ENCODE measurements at places on chromosomes 6 and 20.

- no peak for DNase-seq
These were observed 35.3 kb downstream of the TAF11 start for GRCh38 chr6:34852406-34853085.

GRCh38 chr6:83352424-83353061 lies 78.3 kb downstream of the ME1 start:
- DNase-seq = no peak

GRCh38 chr20:51419231-51419630 lies 123.3 kb downstream of the NFATC2 start:
- no peak for DNase-seq

DNA sequence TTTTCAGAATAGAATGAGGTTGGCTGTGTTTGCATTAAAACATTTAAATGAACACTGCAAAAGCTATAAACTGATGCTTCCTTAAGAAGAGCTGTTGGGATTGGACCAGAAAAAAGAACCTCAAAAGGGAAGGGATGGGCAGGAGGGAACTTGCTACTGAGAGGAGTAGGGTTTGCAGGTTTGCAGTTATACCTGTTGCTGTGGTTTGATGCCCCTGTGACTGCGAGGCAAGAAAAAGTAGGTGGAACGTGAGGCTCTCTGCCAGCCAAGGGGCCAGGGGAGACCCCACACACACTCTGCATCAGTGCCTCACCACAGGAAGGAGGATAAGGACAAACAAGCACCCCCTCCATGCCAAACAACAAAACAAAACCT lies 197.2 kb downstream of the BCAS1 start:
- no peak for DNase-seq

- no peak for DNase-seq
These were observed 41.1 kb upstream of the RFPL4B start for GRCh38 chr6:112305795-112306564.

DNA sequence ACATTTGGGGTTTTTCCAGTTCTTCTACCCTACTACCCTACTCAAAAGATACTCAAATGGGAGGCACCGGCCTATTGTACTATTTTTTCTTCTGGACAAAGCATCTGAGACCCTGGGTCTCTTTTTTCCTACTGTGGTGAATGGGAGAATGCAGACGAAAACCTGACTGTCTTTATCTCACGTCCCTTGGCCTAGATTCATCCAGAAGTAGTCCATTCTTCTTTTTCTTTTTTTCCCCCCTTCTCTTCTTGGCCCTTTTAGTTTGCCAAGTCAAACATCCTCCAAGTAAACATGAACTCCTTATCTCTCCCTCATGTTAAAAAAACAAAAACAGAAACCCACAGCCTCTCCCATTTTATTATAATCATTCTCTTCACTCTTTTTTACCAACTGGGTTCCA lies 8.7 kb upstream of the ILRUN start:
- no peak for DNase-seq

- DNase-seq = no peak
These were observed 99.4 kb upstream of the ADTRP start for GRCh38 chr6:11878029-11878428.

GRCh38 chr6:35065870-35066269 lies 75.3 kb downstream of the TCP11 start:
- DNase-seq = no peak

- DNase-seq = no peak
These were observed 143.8 kb downstream of the UNC5CL start for GRCh38 chr6:40894962-40895799.

GRCh38 chr6:106553440-106553839 lies 75.9 kb downstream of the RTN4IP1 start:
- no peak for DNase-seq

GRCh38 chr20:906001-906520 lies 10.1 kb downstream of the ANGPT4 start:
- no peak for DNase-seq

- DNase-seq = no peak
These were observed 111.3 kb downstream of the BCKDHB start for GRCh38 chr6:80217794-80218193.

DNA sequence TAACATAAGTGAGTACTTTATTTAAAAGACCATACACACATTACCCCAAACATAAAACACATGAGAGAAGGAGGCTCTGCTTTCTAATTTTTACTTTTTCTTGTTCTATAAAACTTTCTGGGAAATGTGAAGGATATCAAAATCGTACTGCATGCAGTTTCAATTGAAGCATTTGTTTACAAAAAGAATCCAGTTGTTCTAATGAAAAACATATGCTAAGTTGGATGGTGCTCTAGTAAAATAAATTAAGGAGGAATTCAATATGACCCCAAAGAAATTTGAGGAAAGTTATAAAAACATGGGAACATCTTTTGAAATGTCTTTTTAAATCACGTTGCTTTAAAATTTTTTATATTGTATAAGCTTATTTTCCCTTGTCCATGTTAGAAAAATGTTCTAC lies 37.6 kb downstream of the OR2B6 start:
- DNase-seq = peak; percentile 8

- DNase-seq = no peak
These were observed 1029.1 kb upstream of the MANEA start for GRCh38 chr6:94548201-94548600.

DNA sequence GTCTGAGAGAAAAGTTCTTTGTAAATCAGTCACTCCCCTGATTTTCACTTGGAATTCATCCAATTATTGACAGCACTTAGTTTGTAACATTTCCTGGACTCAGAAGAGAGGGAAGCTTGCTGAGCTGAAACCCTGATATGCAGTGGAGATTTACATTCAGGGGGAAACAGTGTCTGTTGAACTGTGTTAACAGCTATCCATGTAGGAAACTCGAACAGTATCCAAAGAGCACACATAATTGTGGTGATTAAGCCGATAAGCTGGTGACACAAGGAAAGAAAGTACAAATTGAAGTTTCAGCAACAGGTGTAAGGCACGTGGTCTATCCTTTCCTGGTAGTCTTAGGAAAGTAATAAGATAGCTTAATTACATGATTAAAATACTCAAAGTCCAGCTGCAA lies 78.1 kb upstream of the FLRT3 start:
- DNase-seq = no peak

DNA sequence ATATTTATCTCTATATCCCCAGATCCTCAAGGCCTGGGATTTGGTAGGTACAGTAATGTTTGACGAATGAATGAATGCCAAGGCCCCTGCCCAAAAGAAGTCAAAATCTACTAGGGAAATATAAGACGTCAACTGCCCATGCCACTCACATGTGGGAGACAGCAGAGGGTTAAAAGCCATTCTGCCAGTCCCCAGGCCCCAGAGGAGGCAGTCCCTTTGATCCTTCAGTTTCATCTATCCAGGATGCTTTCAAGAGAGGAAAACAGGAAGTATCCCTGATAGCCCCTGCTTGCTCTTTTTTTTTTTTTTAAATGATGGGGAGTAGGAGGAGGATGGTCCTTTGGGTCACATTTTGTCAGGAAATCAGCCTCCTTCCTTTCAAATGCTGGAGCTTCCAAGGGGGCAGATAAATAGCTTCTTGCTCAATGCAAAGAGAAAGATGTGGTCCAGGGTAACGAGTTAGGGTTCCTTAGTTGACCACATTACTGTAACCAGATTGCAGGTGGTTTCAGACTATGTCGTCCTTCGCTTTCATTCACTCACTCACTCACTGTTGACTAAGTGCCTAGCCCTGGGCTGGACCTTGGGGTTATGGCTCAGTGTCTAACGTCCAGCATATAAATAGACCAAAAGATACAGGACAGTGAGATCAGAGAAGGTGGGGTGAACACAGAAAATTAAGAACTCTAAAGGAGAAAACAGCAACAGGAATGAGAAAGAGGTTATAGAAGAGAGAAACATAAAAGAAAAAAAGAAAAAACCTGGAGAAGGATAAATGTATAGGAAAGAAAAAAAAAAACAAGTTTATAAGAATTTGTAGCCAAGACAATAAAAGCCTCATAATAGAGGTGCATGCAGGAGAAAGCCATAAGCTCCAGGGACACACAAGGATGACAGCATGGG lies 64.6 kb upstream of the PIM1 start:
- DNase-seq = no peak

DNA sequence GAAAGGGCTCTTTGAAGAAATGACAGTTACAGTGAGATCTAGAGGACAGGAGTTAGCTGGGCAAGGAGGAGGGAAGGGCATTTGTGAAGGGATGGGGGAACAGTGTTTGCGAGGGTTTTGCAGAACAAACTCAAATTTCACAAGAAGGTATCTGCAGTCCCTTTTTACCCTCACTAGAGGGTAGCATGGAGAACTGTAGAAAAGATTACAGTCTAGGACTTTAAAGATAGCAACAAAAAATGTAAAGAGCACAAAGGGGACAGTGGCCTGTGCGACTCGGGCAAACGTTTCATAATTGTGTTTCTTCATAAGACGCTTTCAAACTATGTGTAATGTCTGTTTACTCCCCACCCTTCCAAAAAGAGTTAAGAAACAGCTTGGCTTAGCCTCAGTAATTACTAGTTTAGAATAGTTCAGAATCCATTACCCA lies 21.2 kb upstream of the ASXL1 start:
- no peak for DNase-seq

- no peak for DNase-seq
These were observed 5.0 kb upstream of the TRAF3IP2 start for GRCh38 chr6:111610548-111611172.

- DNase-seq = no peak
These were observed 30.5 kb upstream of the BAG2 start for GRCh38 chr6:57141451-57142177.

GRCh38 chr6:42374018-42374669 lies 77.6 kb downstream of the TRERF1 start:
- no peak for DNase-seq

GRCh38 chr6:168212362-168212761 lies 107.2 kb downstream of the DACT2 start:
- DNase-seq = no peak

GRCh38 chr20:44963325-44964215 lies 2.7 kb upstream of the STK4 start:
- DNase-seq = no peak

- no peak for DNase-seq
These were observed 387.8 kb downstream of the TAF4 start for GRCh38 chr20:61677928-61678327.

- no peak for DNase-seq
These were observed 40.5 kb downstream of the ARMC2 start for GRCh38 chr6:108888745-108889144.
